ENCODE measurements at places on chromosomes 3 and 15. TPM values are rescaled to one million over a fixed set of nuclear protein-coding genes. Genes with fewer than 3 reads are reported as not detected.

DNA sequence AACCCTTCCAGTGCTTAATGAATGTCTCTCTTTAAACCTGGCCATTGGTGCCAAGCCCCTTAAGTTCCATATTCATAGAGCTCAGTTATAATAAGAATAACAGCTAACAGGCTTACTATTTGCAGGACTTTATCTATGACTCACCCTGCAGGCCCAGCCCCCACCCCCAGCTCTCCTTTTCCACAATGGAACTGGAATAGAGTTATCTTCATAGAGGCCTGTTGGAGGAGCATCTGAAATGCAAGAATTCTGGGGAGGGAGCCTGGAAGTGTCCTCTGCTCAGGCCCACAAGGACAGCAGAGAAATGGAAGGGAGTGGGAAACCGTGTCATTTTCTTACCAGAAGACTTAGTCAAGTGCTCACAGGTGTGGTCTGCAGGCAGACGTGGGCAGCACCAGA is 52.8 kb downstream of the SEMA5B start:
- DNase-seq: no peak

MLH1 gene
- 24.0 TPM for polyA plus RNA-seq

AADACL2 gene
- polyA plus RNA-seq: not detected

GOLGA8O gene
- polyA plus RNA-seq: 0.26 TPM

- DNase-seq: no peak
Measured at GRCh38 chr3:23952646-23953045, 7.6 kb downstream of the NR1D2 start.

GRCh38 chr3:90044084-90044816 is 936.8 kb downstream of the EPHA3 start:
- DNase-seq: no peak

GRCh38 chr3:135007607-135008006 is 212.5 kb downstream of the EPHB1 start:
- DNase-seq: no peak

- DNase-seq: no peak
Measured at GRCh38 chr15:60390871-60391501, 6.8 kb downstream of the ANXA2 start.

DNA sequence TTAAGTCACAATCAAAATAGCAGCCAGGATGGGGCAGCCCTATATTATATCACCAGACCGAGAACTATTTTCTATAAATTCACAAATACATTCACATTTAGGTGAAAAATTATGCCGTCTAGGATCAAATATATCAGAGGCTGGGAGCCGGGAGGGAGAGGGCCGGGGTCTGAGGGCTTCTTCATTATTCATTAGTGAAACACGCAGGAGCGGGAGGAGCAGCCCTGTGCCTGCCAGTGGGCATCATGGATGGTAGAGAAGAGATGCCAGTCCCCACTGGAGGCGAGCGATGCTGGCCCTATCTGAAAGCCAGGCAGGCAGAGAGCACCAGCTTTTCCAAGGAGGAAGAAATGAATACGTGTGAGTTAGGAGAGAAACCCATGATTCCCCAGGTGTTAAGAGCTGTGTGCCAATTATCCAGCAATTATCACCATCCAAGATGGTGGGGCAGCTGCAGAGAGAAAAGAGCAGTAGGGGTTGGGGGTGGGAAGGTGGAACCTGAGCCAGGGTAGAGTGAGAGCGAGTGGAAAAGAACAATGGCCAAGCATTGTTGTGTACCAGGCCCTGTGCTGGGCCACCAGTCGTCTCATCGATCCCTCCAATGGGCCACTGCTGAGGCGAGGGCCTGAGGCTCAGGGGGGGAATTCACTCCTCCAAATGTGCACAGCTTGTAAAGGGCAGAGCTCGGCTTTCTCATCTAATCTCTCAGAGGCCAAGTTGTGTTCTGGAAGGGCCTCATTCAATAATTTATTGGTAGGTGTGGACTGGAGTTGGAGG is 261.3 kb upstream of the TLE3 start:
- DNase-seq: no peak

RNF168 gene
- polyA plus RNA-seq: 1.9 TPM

LAMB2 gene
- polyA plus RNA-seq: 318 TPM

ZNF445 gene
- 2.9 TPM for polyA plus RNA-seq

SCAANT1 gene
- not detected for polyA plus RNA-seq

SERINC4 gene
- polyA plus RNA-seq: 0.05 TPM

- no peak for DNase-seq
Measured at GRCh38 chr15:98860281-98861041, 147.1 kb downstream of the PGPEP1L start.

- DNase-seq: no peak
Measured at GRCh38 chr3:160607826-160608225, 42.5 kb upstream of the KPNA4 start.

DNA sequence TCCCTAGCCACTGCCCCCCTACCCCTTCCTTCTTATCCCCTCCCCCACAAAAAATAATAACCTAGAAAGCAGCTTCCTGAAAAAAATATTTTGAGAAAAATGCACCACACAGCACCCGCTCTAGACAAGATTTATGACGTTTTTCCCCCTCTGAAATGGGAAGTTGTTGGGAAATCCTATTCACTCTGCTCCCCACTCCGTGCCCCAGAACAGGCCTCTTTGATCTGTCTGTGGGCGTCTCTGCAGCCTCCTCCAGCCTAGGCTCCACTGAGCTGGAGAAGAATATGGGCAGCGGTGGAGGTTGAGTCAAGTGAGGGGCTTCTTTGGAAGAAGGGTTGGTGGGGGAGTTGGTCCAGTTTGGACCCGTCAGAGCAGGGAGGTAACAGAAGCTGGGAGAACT is 28.5 kb upstream of the POLG start:
- no peak for DNase-seq

ATP13A4 gene
- 0.03 TPM for polyA plus RNA-seq

CDCP1 gene
- polyA plus RNA-seq: 2.7 TPM

SENP8 gene
- polyA plus RNA-seq: 1.4 TPM

GRCh38 chr3:113212150-113212843 is 940 bp downstream of the BOC start:
- DNase-seq: peak; percentile 90

GRCh38 chr15:62407216-62407615 is 242.1 kb upstream of the C2CD4B start:
- DNase-seq: no peak

PARP9 gene
- polyA plus RNA-seq: 17.4 TPM

APEH gene
- polyA plus RNA-seq: 122 TPM

GOLGA6L10 gene
- 0.10 TPM for polyA plus RNA-seq

DUOXA1 gene
- polyA plus RNA-seq: 0.02 TPM

LRRC49 gene
- polyA plus RNA-seq: 10.4 TPM

DNA sequence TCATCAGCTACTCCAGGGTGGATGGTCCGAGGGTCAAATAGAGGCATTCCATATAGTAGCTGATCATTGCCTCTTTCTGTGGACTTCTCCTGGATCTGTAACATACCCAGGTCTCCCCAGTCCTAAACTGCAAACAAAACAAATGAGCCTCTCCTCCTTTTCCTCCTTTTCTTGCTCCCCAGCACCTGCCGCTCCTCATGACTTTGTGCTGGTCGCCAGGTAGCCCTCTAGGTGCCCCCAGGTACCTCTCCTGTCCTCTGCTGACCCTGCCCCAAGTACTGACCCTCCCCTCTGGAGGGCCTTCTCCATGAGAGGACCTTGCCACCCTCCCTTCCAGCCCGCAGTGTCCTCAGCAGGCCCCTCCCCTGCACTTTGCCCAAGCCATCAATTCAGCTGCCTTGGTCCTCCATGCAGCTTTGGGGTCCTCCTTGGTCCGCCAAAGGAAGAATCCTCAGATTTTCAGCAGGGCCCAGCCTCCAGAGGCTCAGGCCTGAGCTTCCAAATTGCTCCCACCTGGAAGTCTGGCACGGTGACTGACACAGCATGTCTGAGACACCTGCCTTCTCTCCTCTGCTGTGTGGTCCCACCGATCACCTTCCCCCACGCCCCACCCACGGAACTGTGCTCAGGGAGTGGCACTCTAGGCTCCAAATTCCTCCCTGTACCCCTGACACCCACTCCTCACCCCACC is 111.0 kb downstream of the LRRK1 start:
- DNase-seq: no peak

GRCh38 chr3:53425936-53426335 is 68.5 kb upstream of the CACNA1D start:
- DNase-seq: no peak

CTDSPL gene
- polyA plus RNA-seq: 26.8 TPM

TGM5 gene
- not detected for polyA plus RNA-seq

MNS1 gene
- polyA plus RNA-seq: 0.42 TPM

Measured in SK-N-SH (cell line).